ENCODE measurements at places on chromosomes 11 and 22. TPM values are rescaled to one million over a fixed set of nuclear protein-coding genes. Genes with fewer than 3 reads are reported as not detected.

SMC1B gene
- 0.08 TPM for total RNA-seq

C11orf42 gene
- total RNA-seq, result not detected

GDPD4 gene
- total RNA-seq, result 0.08 TPM

KIF18A gene
- 1.9 TPM for total RNA-seq

SCN3B gene
- 2.1 TPM for total RNA-seq

GRCh38 chr11:134905517-134905916 is 493.5 kb upstream of the B3GAT1 start:
- DNase-seq, result no peak

DNA sequence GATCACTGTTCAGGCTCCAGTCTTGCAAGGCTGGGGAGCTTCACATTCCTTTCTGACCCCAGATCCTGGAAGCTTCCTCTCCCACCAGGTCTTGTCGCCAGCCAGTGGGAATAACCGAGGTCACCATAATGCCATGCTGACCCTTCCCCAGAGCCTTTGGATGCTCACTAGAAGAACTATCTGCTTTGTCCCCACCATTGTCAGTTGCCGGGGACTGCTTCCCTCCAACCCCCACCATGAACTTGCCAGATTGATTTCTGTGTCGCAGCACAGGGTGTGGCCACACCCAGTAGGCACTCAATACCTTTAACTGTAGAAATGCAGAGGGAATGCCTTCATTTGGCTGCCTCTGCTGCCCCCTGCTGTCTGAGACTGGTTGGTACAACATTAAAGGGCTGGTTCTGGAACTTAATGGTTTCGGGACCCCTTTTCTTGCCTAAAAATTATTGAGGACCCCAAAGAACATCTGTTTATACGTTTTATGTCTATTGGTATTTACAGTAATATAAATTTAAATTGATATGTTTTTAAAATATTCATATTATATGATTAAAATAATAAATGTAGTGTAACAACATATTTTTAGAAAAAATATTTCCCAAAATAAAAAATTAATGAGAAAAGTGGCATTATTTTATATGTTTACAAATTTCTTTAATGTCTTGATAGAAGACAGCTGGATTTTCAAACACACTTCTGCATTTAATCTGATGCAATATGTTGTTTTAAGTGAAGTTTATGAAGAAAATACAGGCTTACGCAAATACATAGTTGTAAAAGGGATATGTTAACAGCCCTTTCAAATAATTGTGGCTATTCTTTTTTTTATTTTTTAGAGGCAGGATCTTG is 6.7 kb upstream of the GDPD5 start:
- DNase-seq, result no peak

DNA sequence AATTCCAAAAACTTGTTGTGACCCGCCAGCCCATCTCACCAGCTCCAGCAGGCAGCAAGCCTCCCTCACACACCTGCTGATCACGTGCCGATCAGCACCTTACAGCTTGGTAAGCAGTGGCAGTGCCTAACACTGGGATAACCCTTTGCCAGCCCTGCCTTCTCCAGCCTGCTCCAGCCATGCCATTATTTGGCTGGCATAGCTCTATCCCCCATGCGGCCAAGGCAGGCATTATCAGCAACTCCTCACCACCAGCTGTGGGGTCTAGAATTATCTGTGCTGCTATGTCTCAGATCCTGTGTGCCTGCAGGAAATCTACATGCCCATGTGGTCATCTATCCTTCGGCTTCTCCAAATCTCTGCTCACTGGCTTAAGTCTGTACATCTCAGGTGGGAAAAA is 215.0 kb downstream of the ST3GAL4 start:
- no peak for DNase-seq

DNA sequence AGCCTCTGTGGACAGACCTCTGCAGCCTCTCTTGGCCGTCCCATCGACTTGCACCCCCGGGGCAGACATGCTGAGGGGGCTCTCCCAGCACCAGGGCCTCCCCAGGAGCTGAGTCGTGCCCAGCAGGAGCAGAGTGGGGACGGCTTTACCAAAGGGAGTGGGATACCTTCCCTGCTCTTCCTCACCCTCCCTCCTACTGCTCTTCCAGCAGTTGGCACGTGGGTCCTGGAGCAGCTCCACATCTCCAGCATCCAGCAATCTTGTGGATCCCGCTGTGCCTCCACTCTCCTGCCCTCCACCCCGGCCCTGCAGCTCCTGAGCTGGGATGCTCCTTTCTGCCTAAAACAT is 854.0 kb downstream of the BRD1 start:
- DNase-seq, result no peak

DNA sequence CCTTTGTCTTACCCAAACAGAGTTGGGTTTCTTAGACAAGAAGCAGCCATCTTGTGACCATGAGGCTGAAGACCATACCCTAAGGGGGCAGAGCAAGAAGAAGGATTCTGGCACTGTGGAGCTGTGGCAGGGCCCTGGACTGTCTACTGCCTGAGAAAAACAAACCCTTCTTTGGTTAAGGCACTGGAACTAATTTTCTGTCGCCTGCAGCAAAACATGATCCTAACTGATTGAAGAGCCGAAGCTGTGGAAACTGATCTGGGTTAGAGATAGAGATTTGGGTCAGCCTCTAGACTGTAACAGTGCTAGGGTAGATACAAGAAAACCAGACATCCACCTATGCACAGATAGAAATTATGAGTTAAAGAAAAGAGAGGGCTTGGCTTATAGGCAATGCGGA is 11.3 kb upstream of the ACER3 start:
- no peak for DNase-seq

GRCh38 chr11:11574373-11575287 is 47.2 kb downstream of the GALNT18 start:
- no peak for DNase-seq

DNA sequence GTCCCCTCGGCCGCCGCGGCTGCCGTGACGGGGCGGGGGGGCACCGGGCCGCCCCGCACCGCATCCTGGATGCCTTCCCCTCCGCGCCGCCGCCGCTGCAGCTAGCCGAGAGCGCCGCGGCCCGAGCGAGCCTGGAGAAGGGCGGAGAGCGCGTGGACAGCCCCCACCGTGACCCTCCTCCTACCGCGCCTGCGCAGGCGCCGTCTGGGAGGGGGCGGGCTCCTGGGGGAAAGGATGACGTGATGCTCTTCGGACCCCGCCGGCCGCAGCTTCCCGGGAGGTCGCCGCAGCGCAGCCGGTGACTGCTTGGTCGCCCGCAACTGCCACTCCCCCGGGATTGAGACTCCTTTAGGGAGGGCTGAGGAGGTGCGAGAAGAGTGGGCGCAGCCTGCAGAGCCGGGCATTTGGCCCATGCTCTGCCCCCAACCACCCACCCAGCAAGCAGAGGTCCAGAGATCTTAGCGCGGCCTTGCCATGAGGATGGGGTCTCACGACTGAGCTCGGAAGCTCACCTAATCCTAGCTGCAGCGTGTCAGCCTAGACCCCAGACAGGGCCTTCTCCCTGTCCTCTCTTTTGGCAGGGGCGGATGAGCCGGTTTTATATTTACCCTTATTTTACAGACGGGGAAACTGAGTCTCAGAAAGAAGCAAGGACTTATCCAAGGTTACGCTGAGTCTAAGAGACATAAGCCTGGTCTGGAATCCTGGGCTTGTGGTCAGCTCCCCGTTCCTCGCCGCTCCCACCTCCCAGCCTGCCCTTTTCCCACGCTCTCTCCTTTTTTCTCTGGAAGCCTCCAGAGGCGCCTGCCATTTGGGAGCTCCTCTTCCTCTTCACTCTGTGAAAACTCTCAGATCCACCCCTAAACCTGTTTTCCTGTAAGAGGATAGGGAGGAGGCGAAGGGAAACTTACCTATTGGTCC is at the start of gene DENND5A:
TSS of gene DENND5A (minus strand) at position 140 of the 921 bp plus-strand sequence. CDS start 281 bp downstream, outside the sequence.
- no peak for DNase-seq

DNA sequence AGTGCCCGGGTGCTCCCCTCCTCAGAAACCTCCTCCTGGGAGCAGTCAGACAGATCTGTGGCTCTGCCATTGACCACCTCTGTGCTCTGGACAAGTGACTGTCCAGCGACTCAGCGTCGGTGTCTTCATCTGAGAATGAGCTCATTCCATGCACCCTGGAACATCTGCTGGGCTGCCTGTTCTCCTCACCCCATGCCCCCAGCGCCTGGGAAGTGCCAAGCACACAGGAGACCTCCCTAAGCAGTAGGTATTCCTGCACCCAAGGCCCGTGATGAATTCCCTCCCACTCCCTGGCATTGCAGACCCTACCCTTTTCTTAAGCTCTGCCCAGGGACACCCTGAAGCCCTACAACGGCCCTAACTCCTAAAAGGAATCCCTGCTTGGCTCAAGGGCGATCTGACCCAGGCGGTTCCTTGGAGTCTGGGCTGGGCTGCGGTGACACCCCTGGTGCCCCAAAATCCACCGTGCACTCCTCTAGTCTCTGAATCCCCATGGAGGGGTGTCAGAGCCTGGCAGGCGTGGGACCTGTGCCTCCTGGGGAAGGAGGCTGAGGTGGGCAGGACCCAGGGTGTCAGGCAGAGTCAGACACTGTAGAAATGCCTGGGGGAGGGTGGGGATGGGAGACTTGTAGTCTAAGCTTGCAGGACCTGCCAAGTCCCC is 92.0 kb downstream of the CEP164 start:
- no peak for DNase-seq
